Panc1 (cell line): ENCODE measurements at places on chromosomes 12 and 14. TPM values are rescaled to one million over a fixed set of nuclear protein-coding genes. Genes with fewer than 3 reads are reported as not detected.

DLGAP5 gene
- total RNA-seq: 48.7 TPM

CCDC38 gene
- not detected for total RNA-seq

BHLHE41 gene
- total RNA-seq: 147 TPM

FLRT2 gene
- 4.5 TPM for total RNA-seq

CATSPERB gene
- total RNA-seq: not detected

PPFIBP1 gene
- 88.6 TPM for total RNA-seq

ATP6V1D gene
- 68.6 TPM for total RNA-seq

CMKLR1 gene
- total RNA-seq: 0.03 TPM

DNA sequence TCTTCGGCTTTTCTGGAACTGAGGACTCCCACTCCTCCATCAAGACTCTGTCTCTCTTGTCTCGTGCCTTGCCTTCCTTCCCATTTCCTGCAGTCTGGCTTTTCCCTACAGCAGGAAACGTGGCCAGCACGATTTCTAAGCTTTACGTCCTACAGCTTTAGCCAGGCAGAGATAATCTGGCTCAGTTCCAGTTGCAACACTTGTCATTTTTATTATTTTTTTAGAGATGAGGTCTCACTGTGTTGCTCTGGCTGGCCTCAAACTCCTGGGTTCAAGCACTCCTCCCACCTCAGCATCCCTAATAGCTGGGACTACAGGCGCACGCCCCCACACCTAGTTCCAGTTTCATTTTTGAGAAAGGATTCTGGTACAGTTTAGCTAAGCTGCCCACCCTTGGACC, 19.9 kb downstream of the CALM1 start:
- no peak for DNase-seq

- DNase-seq: no peak
Measured at GRCh38 chr14:69694730-69695281, 72.1 kb upstream of the SRSF5 start.

- no peak for DNase-seq
Measured at GRCh38 chr12:46659032-46659650, 166.7 kb downstream of the SLC38A4 start.

DNA sequence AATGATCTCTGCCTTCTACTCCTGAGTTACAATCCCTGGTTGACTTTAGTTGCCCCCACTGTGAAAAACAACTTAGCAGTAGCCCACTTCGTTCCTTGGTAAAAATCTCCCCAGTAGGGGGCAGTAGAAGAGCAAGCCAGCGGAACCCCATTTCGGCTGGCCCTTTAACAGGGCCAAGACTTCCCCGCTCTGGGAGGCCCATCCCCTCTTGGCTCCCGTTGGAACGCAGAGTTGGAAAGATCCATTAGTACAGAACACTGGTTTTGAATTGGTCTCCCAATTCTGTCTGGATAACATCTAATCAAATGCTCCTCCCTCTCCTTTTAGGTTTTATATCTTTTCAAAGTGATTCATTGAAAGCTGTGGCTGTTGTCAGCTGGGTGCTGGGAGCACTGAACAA, 1133.3 kb downstream of the BCL11B start:
- DNase-seq: no peak

DNA sequence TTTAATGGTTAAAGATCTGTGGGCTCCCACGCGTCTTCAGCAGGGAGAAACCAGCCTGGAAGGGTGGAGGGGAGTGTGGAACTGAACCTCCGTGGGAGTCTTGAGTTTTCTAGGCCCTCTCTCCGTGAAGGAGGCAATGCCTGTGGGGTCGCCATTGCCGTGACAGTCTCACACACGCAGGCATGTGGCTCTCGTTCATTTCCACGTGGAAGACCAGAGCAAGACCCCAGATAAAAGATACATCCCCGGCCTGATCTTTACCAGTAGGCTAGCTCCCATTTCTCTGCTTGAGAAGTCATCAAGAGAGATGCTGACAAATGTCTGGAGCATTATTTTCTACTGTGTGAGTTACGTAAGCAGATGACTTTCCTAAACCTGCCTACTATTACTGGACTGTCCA, 491.7 kb upstream of the LMO3 start:
- DNase-seq: no peak

GRCh38 chr14:55153951-55154350, 24.9 kb downstream of the LGALS3 start:
- no peak for DNase-seq

- no peak for DNase-seq
Measured at GRCh38 chr14:92982956-92983355, 60.0 kb downstream of the CHGA start.

DNA sequence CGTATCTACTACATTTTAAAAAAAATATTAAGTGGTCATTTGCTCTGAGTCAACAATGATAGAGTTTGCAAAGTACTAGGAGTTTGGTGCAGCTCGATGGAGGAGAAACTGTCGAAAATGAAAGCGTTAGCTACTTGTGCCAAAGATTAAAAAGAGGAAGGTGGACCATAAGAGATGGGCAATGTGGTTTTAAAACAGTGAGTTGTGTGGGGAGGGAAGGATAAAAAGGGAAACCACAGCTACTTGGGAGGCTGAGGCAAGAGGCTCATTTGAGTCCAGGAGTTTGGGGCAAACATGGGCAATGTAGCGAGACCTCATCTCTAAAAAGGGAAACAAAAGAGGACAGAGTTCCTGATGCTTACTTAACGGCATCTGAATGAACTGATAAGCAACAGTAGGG, 18.2 kb upstream of the STRAP start:
- DNase-seq: no peak

DNA sequence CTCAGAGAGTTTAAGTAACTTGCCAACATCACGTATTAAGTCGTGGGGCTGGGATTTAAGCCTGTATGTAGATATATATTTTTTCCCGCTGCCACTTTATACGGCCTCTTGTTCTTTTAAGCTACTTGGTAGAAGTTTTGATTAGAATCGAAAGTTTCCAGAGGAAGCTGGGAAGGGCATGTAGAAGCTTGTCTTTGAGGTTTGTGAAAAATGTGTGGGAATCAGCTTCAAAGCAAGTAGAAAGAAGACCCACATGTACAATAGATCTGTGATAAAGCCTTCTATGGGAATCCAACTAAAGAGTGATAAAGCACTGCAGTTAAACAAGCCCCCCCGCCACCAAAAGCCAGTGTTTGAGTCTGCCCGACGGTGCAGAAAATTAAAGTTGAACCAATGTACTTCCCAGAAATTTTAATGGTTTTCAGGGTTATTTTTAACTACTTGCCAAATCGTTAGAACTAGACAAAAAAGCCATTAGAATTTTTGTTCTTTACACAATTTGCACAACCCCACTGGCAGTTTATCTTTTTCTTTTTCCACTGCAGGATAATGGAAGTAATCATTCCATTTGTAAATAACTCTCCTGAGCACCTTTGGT, 25.5 kb downstream of the SERPINA11 start:
- DNase-seq: no peak

DNA sequence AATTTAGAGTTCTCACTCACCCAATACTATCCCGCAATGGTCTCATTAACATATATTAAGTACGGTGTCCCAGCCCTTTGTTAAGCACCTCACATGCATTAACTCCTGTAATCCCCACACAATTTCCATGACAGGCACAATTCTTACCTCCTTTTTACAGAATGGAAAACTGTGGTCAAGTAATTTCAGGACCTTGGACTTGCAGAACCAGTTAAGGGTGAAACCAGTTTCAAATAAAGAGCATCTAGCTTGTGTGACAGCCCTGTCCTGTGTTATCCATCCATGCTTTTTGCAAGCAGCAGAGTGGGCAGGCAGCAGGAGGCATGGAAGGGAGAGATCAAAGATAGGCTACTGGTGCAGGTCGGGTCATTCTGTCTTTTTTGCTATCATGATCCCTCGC, 470.8 kb downstream of the NELL2 start:
- no peak for DNase-seq

DNA sequence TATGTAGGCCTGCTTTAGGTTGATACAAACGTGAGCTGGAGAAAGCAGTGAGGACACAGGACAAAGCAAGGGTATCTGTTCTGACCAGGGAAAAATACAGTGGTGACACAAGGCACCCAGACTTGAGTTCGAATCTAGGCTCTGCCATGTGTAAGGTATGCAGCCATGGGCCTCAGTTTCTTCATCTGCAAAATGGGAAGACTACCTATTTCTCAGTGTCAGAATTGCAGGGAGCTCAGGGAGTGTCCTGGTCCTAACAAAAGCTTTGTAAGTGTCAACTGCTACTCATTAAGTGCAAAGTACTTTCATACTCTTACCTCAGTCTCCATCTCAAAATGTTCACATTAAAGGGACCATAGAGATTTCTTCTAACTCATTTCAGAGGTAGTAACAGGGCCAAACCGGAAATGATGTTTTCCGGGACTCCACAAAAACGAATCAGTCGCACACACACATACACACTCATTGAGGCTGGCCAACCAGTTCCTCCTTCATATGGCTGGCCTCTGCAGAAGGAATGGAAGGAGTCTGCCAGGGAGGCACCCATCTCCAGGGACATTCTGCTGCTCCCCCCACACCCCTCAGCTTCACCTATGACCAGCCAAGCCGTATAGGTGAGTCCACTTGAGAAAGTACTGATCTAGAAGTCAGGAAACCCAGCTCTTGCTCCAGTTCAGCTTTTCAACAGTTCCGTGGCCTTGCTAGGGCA, 7.8 kb downstream of the CTDSP2 start:
- DNase-seq: no peak

DNA sequence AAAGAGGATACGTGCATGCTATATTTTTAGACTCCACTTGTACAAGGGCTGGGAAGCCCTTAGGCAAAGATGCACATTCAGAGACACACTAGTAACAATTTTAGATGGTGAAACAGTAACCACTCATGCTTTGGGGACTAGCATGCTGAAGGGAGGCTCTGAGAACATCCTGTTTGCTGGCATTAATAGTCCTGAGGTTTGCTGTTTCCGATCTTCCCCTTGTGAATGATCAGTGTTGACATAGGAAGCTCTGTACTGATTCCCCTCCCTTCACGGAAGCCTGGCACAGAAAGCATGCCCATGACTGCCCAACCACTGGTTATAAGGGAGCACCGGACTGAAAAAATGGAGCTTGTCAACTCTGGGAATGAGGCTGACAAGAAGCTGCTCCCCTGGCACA, 164.6 kb downstream of the GCH1 start:
- DNase-seq: no peak

DNA sequence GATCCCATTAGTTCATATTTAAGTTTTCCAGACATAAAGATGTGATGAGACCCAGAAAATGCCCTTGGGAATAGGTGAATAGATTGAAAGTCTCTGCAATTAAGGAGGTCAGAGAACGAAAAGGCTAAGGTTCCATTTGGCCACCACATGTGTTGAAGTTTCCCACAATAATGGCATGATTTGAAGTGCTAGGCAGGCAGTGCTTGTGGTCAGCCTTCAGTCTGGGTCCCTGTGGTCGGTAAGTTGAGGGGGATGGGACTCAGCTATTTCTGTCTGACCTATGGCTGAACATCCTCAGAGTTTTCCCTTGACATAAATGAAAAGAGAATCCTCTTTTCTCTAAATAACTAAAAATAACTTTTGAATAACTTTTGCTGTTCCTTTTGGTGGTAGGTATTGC, 92.4 kb downstream of the PELI2 start:
- no peak for DNase-seq

DNA sequence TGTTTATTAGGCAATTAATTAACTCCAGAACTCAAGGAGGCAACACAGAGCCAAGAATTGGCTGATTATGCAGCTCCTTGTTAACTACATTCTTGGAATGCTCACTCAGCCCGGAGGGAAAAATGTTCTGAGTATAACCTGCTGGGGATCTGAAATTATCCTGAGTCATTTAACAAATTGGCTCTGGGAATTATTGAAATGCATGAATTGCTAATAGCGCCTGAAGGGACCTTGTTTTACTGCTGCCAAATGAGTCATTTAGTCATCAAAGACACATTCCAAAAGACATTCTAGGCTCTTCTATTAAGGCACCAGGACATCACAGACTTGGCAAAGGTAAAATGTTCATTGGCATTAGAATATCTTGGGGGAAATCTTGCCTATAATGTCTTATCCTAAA, 13.0 kb downstream of the TMEM52B start:
- DNase-seq: no peak

- DNase-seq: no peak
Measured at GRCh38 chr12:32515137-32515873, 115.9 kb downstream of the FGD4 start.

GRCh38 chr12:95224202-95225170, 6.9 kb downstream of the VEZT start:
- no peak for DNase-seq

GRCh38 chr14:65001723-65002122, 15.0 kb downstream of the FNTB start:
- DNase-seq: no peak

DNA sequence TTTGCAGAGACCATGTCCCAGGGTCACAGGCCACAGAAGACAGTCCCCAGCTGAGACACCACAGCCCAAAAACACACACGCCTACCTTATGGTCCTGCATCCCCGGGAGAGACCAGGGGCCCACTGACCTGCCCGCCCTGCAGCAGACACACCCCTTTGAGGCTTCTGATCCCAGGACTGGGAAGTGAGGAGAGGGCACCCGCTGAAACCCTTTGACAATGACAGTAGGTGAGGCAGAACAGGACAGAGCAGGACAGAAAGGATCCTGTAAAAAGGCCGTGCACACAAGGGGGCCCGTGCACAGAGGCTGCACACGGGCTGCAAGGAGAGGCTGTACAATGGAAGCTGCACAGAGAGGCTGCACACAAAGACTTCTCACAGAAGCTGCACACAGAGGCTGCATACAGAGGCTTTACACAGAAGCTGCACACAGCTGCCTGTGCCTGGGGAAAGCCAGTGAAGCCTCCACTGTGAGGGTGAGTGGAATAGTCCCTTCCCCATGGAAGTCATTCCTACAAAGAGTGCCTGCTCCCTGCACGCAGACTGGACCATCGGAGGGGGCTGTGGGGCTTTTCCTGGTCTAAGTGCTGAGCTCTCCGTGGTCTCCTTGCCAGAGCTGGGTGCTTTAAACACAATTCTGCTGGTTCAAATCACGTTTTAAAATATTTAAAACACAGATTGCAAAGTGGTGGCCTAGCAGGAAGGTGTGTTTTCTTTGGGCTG, 16.6 kb upstream of the SFSWAP start:
- no peak for DNase-seq

DNA sequence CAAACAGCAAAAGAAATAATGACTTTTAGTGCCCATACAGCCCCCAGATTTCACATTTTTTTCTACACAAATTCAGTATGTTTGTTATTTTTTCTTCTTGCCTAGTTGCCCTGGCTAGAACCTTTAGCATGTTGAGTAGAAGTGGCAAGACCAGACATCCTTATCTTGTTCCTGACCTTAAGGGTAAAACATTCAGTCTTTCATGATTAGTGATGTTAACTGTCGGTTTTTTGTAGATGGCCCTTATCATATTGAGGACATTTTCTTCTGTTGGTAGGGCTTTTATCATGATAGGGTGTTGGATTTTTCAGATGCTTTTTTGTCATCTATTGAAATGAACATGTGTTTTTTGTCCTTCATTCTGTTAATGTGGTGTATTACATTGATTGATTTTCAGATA, 17.1 kb downstream of the IRAK3 start:
- no peak for DNase-seq
